Activated naive CD4-positive, alpha-beta T cell treated with anti-CD3 and anti-CD28 coated beads, Interleukin-2, amount 50 U/mL, for 16 hours (primary cell): ENCODE measurements at places on chromosomes 6 and 20.
A peak's percentile ranks its signal among the peaks of the same experiment; 100 is the strongest.

GRCh38 chr6:100134703-100135102 lies 140.7 kb upstream of the MCHR2 start:
- no peak for DNase-seq

DNA sequence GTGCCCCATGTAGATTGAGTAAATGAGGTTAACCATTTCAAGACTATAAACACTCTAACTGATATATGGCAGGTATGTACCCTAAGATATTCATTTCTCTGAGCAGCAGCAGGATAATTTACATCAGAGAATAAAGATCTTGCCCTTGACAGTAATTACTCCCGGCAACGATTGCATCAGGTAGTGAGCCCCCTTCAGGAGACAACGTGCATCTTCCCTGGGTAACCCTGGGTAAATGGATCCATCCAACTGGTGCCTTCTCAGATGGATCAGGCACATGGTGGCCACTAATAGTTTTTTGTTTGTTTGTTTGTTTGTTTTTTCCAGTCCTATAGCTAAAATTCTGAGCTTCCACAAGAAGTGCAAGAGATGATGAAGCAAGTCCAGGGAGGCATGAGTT lies 469.4 kb upstream of the SLC35B3 start:
- no peak for DNase-seq

DNA sequence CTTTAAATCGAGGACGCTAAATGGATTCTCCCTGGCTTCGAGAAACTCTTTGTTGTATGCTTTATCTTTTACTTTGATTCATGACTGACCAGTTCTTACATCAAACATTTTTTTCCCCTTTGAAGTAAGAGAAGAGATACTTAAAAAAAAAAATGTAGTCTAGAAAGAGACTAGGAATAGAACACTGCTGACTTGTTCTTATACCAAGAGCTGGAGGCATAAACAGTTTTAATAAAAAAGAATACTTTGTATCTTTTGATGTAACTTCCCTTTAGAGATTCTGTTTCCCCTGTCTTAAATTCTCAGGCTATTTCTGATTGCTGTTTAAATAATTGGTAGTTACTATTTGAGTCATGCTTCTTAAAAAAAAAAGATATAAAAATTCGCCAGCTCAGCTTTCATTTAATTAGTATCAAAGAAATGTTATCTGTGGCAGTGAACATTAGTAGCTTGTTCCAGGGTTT lies 4.8 kb downstream of the ASXL1 start:
- DNase-seq = no peak

DNA sequence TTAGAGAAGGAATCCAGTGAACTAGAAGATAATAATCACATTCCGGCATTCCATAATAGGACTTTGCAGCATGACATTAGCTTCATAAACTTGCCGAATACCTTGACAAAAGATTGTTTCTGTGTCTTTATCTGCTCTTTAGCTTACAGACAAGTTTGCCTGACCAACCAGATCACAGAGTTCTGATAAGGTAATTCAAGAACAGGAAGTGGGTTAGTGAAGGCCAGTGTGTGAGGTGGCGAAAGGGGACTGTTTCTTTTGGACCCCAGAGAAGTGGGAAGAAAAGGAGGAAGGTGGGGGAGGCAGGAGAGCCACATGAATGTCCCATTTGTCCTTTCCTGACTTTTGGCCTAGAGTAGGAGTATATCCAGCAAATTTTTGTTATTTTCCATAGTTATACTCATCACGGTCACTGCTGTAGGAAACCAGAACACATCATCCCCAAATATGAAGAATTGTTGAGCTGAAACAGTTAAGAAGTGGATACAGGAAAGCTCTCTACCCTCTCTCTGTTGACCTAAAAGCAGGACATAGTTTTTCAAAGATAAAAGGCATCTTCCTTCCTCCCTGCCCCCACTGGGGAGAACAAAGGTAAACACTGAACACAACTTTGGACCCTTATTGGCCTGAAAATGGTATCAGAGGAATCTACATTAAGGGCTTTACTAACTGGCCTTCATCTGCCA lies 72.4 kb upstream of the TNFAIP3 start:
- no peak for DNase-seq

DNA sequence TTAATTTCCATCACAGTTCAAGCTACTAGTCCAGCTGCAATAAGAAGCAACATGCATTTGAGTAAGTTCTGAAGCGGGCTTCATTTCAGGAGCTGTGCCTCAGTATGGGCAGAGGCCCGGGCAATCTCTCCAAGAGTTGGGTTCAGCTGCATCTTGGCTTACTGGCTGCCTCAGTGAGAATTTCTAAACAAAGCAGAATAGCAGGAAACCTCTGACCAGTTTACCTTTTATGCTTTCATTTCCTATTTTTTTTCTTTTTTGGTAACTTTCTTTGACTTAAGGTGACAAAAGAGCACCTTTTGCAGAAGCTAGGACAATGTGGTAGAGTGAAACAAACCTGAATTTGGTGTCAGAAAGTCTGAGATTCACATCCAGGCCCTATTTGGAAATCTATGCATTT lies 51.0 kb upstream of the FBXO30 start:
- DNase-seq = no peak

DNA sequence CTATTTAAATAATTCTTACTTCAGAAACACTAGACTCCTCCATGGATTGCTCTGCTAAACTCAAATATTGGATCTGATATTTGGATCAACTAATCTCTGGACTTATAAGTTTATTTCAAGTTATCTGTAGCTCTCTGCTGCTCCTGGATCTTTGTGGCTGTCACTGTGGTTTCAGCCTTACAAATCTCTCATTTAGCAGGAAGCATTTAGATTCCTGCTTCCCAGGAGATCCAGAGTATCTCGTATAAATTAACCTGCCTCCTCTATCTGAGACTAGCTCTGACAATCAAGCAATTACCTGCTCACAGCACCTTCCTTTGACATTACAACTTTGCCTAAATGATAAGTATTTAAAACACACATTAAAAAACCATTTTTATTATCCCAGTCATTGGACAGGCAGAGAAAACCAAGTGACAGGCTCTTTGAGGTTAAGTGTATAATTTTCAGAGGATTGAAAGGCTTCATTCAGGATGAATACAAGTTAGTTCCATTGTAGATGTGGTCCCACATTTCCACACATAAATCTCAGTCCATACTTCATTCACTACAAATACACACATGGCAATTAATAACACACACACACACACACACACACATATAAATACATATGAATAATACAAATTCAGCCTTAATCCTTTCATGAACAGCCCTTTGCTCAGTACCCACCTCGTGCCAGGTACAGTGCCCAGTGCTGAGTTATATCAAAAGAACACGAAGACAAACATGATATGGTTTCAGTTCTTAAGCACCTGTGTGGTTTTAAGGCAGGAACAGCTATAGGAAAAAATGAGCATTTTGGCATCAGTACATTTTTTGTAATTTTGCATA lies 55.5 kb upstream of the PLCB1 start:
- DNase-seq = no peak

- no peak for DNase-seq
These were observed 50.3 kb downstream of the ANKRD6 start for GRCh38 chr6:89483111-89483720.

- DNase-seq = peak; percentile 66
These were observed 20.7 kb upstream of the TRIM27 start for GRCh38 chr6:28944412-28944865.

DNA sequence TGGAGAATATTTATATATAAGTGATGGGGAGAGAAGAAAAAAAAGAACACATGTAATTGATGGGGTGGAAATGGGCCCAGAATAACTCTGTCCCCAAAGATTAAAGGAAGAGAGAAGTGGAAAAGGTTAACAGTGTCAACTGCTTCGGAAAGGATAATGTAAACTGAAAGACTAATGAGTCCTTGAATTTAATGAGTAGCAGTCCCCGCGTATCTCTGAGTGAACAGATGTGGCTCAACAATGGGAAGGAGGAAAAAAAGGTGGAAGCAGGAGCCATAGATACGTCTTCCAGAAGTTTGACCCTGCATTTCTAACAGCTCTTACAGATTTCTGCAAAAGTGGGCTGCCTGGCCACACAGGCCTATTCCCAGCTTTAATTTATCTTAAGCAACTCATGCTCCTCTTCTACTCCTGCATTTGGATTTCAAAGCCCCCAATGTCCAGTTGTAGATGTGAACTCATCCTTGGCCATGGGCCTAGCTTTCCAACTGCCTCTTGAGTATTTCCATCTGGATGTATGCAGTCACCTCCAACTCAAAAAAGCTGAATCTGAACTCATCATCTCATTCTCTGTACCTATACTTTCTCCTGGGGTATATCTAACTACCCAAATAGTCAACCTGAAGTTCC lies 61.3 kb downstream of the DST start:
- DNase-seq = no peak

GRCh38 chr6:145632971-145633370 lies 102.3 kb downstream of the EPM2A start:
- no peak for DNase-seq

GRCh38 chr6:96466147-96466863 lies 55.3 kb upstream of the UFL1 start:
- DNase-seq = no peak

- no peak for DNase-seq
These were observed 551.7 kb upstream of the GJE1 start for GRCh38 chr6:141580988-141581552.

DNA sequence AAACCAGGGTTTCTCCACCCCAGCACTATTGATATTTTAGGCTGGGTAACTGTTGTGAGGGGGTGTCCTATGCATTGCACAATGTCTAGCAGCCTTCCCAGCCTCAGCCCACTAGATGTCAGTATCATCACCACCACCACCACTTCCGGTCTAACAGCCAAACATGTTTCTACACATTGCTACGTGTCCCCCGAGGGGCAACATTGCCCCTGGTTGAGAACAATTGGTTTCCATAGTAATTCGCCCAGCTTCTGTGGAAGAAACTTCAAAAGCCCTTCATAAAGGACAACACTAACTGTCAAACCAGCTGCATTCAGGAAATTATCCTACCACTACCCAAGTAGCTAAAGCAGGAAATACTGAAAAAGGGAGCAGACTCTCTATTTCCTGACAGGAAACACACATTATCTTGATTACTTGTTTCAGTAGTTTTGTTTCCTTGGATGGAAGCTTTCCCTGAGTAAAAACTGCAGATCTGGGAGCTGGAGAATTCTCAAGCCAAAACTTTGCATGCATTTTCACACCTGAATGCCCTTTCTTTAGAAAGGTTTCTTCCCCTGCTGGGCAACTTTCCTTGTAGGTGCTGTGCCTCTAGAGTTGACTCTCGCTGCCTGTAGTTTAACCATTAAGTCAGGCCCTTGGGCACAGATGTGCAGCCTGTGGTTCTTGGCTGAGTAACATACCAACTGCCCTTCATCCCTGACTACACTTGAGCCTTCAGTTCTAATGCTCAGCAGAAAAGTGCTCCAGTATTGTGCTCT lies 23.6 kb downstream of the PKHD1 start:
- DNase-seq = peak; percentile 54

- no peak for DNase-seq
These were observed 8.8 kb upstream of the RSPH3 start for GRCh38 chr6:159008656-159009288.

GRCh38 chr20:3330046-3330741 lies 77.3 kb downstream of the DNAAF9 start:
- DNase-seq = no peak

DNA sequence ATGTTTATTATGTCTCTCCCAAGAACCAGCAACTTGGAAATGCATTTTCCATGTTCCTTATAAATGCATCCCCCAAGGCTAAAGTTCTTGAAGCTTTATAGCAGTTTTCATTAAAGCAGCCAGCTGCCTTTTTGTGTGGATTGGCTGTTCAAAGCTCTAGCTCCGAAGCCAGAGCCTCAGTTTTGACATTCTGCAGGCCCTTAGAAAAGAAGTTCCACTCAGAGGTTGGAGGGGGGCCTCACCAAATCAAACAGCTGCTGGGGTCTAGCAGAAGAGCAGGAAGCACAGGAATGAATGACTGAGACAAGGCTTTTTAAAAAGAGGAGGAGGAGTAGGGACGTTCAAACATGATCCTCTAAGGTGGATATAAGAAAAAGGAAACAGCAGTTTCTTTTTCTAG lies 4.2 kb upstream of the POU3F2 start:
- DNase-seq = no peak

- DNase-seq = no peak
These were observed 121.3 kb upstream of the PTPN1 start for GRCh38 chr20:50388733-50389437.

DNA sequence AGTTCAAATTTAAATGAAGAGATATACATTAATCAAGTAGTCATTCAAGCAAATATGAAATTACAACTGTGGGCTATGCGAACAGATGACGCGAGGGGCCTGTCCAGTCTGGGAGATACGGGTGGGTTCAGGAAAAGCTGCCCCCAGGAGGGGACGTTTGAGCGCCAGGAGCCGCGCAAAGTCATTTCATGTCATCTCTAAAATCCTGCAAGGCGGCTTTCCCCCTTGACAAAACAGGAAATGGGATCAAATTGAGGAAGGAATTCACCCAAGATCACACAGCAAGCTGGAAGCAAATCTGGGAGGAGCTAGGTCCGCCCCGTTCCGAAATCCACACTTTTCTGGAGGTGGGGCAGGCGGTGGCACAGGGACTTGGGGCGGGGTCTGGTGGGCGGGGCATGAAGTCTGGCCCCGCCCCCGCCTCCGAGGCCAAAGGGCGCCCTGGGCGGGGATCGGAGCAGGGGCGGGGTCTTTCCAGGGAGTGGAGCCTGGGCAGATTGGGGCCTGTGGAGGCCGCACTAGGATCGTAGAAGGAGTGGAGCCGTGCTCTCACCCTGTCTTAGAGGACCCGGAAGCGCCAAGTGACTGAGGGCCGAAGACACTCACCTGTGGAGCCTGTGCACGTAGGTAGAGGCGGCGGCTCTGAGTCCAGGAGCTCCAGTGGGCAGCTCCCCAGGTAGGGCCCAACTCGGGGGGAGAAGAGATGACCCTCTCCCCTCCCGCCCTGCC lies at the start of gene LPIN3:
TSS of gene LPIN3 (plus strand) at position 495 of the 729 bp plus-strand sequence. CDS start 4,983 bp downstream, outside the sequence.
- peak; percentile 53 for DNase-seq

DNA sequence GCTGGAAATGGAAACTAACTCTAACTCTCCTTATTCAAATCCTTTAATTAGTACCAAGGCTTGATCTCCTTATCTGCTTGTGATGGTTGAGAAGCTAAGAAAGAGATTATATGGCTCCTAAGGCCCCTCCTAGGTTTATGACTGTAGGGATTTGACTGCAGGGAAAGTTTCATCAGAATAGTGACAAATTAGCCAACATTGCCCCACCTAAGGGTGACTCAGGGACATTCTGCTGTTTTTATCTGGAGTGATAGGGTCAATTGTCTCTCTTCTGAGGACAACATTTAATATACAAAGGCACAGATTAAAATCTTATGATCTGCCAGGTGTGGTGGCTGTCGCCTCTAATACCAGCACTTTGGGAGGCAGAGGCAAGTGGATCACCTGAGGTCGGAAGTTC lies 138.1 kb upstream of the MARCKS start:
- no peak for DNase-seq

- DNase-seq = no peak
These were observed 65.5 kb upstream of the CLVS2 start for GRCh38 chr6:122930252-122931180.

- DNase-seq = no peak
These were observed 43.0 kb upstream of the ADGRG6 start for GRCh38 chr6:142258757-142259156.

- DNase-seq = no peak
These were observed 4.1 kb upstream of the DHX35 start for GRCh38 chr20:38957915-38958485.

DNA sequence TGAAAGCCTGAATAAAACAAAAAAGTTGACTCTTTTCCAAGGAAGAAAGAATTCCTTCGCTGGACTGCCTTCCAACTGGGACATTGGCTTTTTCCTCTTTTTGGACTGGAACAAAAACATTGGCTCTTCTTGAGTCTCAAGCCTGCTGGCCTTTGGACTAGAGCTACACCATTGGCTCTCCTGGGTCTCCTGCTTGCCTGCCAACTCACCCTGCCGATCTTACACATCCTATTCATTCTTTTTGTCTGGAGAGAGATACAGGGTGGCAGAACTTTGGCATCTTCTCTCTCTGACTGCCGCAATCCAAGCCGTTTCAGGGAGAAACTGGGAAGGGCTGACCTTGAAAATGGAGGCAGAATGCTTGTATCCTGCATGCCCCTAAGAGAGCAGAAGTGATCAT lies 20.2 kb downstream of the DDO start:
- no peak for DNase-seq
